A549 treated with AZD2906 at 1 μM for 4 hours (cell line): ENCODE measurements at places on chromosomes 1 and 21. TPM values are rescaled to one million over a fixed set of nuclear protein-coding genes. Genes with fewer than 3 reads are reported as not detected.

Gene CATSPERE
- total RNA-seq = 0.03 to 0.22 TPM (median 0.15 TPM) in 5 replicates

Gene TPTE
- not detected in 5 replicates for total RNA-seq

Gene MAP10
- total RNA-seq = 0.68 to 0.97 TPM (median 0.84 TPM) in 5 replicates

Gene DNASE2B
- 0.06 TPM in 1 of 5 replicates, not detected in the others for total RNA-seq

Gene SFPQ
- total RNA-seq = 173 to 272 TPM (median 181 TPM) in 5 replicates

Gene SMCP
- total RNA-seq = not detected in 5 replicates
